HFFc6 (cell line): ENCODE measurements at places on chromosomes 16 and 17. TPM values are rescaled to one million over a fixed set of nuclear protein-coding genes. Genes with fewer than 3 reads are reported as not detected.

- peak; percentile 12 for DNase-seq
Observed at GRCh38 chr17:62064791-62065563, at the start of gene MED13. Gene MED13, minus strand, starts transcription at chr17:62065278. Its CDS starts 73 bp downstream, at chr17:62065205.

- DNase-seq = no peak
Observed at GRCh38 chr17:7882629-7883028, 6.0 kb upstream of the CHD3 start.

DNA sequence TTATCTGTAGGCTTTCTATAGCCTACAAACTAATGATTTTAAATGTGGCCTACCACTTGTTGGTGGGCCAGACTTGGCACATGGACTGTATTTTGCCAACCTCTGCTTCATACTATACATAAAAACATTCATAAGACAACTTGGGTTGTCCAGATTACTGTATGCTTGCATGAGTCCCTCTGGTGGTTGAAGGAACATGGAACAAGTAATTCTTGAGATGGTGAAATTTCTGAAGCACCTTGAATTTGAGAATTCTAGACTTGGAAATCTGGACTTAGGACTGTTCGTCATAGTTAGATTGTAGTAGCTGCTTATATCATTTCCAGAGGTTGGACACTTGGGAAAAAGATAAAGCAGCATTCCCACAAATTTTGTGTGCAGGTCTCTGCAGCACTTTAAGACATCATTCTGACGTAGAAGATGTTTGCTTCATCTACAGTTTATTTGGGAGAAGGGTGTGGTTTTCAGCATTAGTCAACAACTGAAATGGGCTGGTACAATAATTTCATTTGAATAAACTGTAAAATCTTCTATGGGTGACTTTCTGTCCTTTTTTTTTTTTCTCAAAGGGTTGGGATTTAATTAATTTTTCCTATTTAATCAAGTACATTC is 31.2 kb downstream of the NFATC3 start:
- DNase-seq = peak; percentile 39

DNA sequence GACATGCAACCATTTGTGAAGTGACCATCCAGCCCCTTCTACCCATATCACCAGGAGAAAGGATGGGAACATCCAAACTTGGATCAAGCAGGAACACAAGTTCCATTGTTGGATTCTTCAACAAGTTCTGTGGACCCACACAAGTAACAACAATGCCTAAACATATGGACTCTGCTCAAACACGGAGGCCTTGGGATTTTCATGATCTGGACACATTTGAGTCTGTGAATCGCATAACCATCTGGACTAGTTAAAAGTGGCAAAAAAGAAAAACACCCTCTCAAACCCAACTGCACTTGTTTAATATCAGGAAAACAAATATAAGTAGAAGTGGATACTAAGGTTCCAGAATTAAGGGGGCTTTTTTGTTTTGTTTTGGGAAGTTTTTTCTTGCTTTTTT is 70.8 kb downstream of the TOX3 start:
- no peak for DNase-seq

DNA sequence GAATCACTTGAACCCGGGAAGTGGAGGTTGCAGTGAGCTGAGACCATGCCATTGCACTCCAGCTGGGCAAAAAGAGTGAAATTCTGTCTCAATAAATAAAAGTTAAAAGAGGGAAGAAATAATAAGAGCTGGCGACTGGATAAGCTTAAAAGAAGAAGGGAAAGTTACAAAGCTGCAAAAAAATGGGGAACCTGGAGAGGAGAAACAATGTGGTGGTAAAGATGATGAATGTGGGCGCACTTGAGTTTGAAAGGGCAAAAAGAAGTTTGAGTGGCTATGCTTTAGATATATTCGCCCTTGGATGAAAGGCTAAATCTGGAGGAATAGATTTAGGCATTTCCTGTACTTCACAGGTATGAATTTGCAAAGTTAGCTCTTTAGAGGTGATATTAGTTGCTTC is 53.0 kb upstream of the YPEL2 start:
- no peak for DNase-seq

DDX52 gene
- total RNA-seq = 25.2 and 26.7 TPM in 2 replicates

GRCh38 chr17:82565551-82565950 is 46.0 kb downstream of the FOXK2 start:
- DNase-seq = no peak

DNA sequence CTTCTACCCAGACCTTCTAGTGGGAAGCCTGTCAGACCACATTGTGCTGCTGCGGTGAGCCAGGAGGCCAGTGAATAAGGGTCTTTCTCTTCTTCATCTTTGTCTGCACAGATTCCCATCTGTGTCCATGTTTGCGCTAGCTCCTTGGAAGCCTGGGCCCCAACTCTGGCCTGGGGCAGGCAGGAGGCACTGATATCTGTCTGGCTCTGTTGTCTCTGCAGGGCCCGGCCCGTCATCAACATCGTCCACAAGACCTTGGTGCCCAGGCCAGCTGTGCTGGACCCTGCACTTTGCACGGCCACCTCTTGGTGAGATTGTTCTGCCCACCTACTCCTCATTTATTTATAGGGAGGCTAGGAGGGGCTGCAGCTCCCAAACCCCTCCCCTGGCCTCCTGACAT is 18.3 kb downstream of the ITGA3 start:
- DNase-seq = no peak

DNA sequence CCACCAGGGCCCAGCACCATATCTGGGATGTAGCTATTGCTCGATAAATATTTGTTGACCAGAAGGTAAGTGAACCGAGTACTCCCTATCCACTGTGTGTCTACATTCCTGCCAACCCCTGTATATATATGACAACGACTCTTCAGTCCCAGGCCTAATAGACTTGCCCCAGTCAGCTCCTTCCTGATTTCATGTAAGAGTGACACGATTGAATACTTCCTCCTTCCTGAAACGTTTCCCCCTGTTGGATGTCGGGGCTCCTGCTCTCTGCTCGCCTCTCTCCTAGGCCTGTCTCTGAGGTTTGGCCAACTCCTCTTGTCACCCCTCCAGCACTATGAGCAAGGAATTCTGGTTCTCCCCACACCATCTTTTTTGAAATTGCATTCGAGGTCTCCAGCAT is 178.9 kb downstream of the PRKCA start:
- no peak for DNase-seq

GRCh38 chr17:15086776-15087295 is 178.3 kb downstream of the PMP22 start:
- DNase-seq = no peak

TP53TG3B gene
- not detected in 3 replicates for total RNA-seq

C16orf96 gene
- not detected in 3 replicates for total RNA-seq

DNA sequence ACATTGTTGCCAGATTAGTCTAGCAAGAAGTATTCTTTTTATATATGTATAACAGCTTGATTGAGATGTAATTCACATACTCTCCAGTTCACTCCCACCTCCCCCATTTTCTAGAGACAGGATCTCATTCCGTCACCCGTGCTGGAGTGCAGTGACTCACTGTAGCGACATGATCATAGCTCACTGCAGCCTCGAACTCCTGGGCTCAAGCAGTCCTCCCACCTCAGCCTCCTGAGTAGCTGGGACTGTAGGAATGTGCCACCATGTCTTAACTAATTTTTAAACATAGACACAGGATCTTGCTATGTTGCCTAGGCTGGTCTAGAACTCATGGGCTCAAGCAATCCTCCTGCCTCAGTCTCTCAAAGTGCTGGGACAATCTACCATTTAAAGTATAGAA is 3.3 kb upstream of the RSAD1 start:
- DNase-seq = no peak

- no peak for DNase-seq
Observed at GRCh38 chr17:46822388-46822921, 4.0 kb upstream of the WNT3 start.

DNA sequence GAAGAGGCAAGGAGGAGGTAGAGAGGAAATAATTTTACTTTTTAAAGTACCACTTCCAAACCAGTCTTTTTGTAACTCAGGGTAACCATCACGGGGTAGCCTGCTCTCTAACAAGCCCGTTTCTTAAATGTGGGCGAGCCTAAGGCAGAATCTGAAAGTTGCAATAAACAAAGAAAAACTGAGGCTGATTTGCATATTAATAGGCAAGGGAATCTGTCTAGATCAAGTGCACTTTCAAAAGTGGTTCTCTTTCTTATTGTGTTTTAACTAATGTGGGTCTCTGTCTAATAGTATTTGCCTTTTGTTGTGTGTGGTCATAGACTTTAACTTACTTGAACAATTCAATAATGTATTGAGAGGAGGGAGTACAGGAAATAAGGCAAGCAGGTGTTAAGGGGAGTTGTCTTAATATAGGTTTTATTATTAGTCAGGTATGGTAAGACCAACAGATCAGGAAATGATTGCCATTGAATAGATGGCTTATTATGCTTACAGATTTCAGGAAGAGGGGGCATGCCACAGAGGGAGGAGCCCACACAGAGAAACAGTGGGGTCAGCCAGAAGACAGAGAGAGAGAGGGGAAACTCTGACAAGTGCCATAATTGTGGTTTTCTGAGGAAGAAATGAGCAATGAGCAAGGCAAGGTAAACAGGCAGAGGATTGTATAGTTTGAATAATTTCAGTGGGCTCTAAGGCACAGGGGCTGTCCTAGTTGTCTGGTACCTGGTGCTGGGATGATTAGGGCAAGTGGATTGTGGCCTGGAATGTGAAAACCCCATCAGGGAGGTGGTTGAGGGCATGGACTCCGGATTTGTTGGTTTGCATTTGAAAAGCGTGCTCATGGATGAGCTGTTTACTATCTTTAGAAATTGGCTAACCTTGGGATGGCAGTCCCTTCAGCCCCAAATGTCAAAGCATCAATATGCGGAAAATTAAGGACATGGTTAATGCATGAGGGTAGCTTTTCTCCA is 237.2 kb downstream of the TOX3 start:
- no peak for DNase-seq

DNA sequence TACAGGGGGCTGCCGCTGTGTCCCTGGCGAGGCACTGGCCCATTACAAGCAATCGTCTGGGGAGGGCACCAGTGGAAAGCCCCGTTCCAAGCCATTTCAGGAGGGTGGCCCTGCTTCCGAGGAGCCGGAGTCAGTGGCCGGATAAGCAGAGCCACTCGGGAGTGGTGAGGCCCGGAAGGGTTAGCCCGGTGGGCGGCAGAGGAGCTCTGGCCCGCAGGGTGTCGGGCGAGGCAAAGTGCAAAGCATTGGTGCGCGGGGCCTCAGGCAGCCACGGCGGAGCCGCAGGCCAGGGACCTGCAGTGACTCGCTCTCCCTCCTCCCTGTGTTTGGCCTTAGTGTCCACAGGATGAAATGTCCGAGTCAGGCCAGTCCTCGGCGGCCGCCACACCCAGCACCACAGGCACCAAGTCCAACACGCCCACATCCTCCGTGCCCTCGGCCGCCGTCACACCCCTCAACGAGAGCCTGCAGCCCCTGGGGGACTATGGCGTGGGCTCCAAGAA is 24.6 kb downstream of the NME3 start:
- no peak for DNase-seq

DNA sequence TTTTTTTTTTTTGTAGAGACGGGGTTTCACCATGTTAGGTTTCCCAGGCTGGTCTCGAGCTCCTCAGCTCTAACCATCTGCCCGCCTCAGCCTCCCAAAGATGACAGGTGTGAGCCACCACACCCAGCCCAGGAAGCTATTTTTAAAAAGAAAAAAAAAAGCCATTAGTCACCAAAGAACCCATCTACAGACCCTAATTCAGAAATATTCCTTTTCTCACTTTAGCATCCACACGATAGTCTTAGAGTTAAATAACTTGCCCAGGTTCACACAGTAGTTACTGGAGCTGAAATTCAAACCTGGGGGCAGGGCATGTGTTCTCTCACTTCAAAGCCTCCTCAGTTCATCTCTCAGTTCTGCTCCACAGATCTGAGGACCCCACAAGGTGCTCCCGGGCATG is 70.3 kb upstream of the NOL11 start:
- no peak for DNase-seq

- DNase-seq = peak; percentile 60
Observed at GRCh38 chr17:59761385-59762048, 54.1 kb downstream of the VMP1 start.

- DNase-seq = no peak
Observed at GRCh38 chr17:74128456-74129211, 74.8 kb upstream of the RPL38 start.

DNA sequence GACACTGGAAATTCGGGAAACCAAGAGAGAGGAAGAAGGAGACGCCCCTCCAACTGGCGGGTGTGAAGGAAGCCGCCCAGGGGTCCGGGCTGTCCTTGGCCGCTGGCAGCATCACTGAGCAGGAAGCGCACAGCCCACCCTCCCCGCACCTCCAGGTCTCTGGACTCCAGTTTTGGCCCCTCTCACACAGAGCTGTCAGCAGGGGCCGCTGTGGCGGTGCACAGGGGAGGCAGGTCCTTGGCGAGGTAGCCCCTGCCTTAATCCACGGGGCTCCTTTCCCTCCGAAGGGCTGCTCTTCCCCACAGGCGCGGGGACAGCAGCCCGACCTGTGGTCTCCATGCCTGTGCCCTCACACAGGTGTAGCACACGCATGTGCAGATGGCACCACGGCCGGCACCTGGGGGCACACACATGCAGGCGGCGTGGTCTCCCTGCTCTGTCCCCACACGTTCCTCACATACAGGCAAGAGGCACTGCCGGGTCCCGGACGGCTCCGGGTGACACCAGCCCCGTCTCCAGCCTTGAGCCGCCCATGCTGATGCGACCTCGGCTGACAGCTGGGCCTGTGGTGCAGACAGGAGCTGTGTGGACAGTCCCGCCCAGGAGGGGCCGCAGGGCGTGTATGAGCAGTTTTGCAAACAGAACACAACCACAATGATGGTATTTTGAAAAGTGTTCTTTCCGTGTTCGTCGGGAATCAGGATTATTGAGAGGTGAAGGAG is 26.6 kb upstream of the CHMP6 start:
- DNase-seq = no peak

ITGAX gene
- total RNA-seq = not detected in 3 replicates

GRCh38 chr17:77957235-77957856 is 1.2 kb upstream of the TNRC6C start:
- no peak for DNase-seq

GRCh38 chr16:55922662-55923061 is 47.5 kb upstream of the CES5A start:
- DNase-seq = no peak

TM4SF5 gene
- not detected in 3 replicates for total RNA-seq

RRAD gene
- total RNA-seq = 0.66 to 1.4 TPM (median 1.1 TPM) in 3 replicates

DNA sequence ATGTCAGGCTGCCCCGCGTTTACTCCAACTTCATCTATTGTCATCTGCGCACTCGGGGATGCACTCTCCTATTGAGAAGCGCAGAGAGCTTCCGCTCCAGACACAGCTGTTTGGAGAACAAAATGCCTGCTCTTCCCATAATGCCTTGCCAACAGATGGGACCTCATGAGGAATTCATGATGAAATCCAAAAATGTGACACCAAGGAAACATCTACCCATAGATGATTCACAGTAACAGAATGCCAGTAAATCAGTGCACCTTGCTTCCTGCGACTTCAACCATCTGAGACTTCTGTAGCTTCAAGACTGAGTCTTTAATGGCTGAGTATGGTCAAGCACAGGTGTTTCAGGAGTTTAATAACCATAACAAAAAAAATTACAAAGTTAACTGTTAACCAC is 1144.9 kb upstream of the GOT2 start:
- no peak for DNase-seq

CLEC3A gene
- not detected in 3 replicates for total RNA-seq
